ENCODE measurements at places on chromosomes 7 and 10. TPM values are rescaled to one million over a fixed set of nuclear protein-coding genes. Genes with fewer than 3 reads are reported as not detected.

DNA sequence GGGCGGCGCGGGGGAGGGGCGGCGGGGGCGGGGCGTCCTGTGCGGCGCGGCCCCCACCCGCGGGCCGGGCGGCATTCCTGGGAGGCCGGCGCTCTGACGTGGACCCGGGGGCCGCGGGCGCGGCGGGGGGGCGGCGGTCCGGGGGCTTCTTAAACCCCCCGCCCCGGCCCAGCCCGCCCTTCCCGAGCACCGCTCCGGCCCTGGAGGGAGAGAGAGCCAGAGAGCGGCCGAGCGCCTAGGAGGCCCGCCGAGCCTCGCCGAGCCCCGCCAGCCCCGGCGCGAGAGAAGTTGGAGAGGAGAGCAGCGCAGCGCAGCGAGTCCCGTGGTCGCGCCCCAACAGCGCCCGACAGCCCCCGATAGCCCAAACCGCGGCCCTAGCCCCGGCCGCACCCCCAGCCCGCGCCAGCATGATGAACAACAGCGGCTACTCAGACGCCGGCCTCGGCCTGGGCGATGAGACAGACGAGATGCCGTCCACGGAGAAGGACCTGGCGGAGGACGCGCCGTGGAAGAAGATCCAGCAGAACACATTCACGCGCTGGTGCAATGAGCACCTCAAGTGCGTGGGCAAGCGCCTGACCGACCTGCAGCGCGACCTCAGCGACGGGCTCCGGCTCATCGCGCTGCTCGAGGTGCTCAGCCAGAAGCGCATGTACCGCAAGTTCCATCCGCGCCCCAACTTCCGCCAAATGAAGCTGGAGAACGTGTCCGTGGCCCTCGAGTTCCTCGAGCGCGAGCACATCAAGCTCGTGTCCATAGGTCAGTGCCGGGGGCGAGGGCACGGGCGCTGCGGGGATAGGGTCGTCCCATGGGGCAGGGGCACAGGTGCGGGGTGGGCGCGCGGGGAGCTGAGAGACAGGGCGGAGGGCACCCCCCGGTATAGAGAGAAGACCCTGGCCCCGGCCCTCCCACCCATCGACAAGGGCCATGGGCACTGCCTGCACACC, at the start of gene FLNC:
FLNC (plus strand) TSS at position 176 of the 947 bp plus-strand sequence; CDS start at position 408, 232 bp downstream.
- H3K4me3 ChIP-seq: no peak within 1 kb of the TSS
- peaks cover 5% of the 10 kb centered on the region for H3K27me3 ChIP-seq
- DNase-seq: peak; percentile 36

- H3K27ac ChIP-seq: peak within 1 kb of the TSS; percentile 68
- peak within 1 kb of the TSS; percentile 80 for H3K4me3 ChIP-seq
- no peaks in the 10 kb centered on the region for H3K27me3 ChIP-seq
- peaks cover 10% of the 10 kb centered on the region for H3K36me3 ChIP-seq
Measured at GRCh38 chr10:103350517-103351260, at the start of gene PCGF6. Gene PCGF6 (minus strand): TSS chr10:103351140. CDS start chr10:103351066, 74 bp downstream.

GRCh38 chr10:75294031-75294437, 58.3 kb upstream of the COMTD1 start:
- no peaks in the 10 kb centered on the region for H3K36me3 ChIP-seq
- DNase-seq: no peak
- no peak overlapping the region for H3K4me3 ChIP-seq
- peaks cover 47% of the 10 kb centered on the region for H3K27me3 ChIP-seq

- DNase-seq: no peak
- no peaks in the 10 kb centered on the region for H3K36me3 ChIP-seq
- no peaks in the 10 kb centered on the region for H3K4me1 ChIP-seq
- no peaks in the 10 kb centered on the region for H3K27me3 ChIP-seq
Measured at GRCh38 chr10:76086761-76087639, 655.6 kb downstream of the LRMDA start.

Gene GSDME
- not detected for total RNA-seq

Gene ATOH7
- total RNA-seq: not detected

All from CD4-positive, CD25-positive, alpha-beta regulatory T cell (primary cell).